ENCODE measurements at places on chromosomes 4 and X. TPM values are rescaled to one million over a fixed set of nuclear protein-coding genes. Genes with fewer than 3 reads are reported as not detected.

GRCh38 chr4:171814545-171814944, 1.3 kb downstream of the GALNTL6 start:
- DNase-seq, result no peak

- no peak for DNase-seq
Measured at GRCh38 chrX:78957049-78957767, 12.0 kb downstream of the P2RY10 start.

- peak; percentile 16 for DNase-seq
Measured at GRCh38 chr4:185513489-185514181, 21.7 kb downstream of the PDLIM3 start.

DNA sequence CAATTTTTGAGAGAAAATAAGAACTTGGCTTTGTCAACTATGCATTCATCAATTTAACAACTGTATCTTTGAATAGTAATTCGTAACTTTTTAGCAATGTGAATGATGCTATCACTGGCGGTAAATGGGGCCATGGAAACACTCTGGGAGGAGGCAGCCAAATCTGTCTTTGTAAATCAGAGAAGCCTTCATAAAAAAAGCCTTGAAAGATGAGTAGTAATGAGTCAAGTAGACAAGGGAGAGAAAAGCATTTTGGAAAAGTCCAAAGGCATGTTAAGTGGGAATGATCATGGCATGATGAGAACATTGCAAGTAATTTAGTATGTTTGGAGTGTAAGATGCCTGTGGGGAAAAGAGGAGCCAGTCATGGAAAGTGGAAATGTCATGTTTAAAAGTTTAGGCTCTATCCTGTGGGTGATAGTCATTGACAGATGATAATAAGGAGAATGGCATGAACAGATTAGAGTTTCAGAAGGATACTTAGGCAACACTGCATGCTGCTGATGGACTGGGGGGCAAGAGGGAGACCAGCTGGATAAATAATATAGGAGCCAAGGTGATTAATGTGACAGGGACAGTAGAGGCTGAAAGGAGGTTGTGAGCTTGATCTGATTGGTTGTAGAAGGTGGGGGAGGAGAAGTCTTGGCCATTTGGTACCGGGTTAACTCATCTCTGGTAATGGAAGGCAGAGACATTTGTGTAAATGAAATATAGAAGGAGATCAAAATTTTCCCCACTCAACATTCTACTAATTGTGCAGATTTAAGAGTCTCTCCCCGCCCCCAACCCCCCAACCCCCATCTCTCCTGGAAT, 16.3 kb downstream of the SPRY1 start:
- DNase-seq, result no peak

- DNase-seq, result no peak
Measured at GRCh38 chrX:44062840-44063239, 89.7 kb upstream of the NDP start.

OTC gene
- not detected for polyA plus RNA-seq

HNRNPH2 gene
- 188 TPM for polyA plus RNA-seq

FHDC1 gene
- not detected for polyA plus RNA-seq
